DND-41 (cell line): ENCODE measurements at places on chromosomes 4 and X.
A peak's percentile ranks its signal among the peaks of the same experiment; 100 is the strongest.

DNA sequence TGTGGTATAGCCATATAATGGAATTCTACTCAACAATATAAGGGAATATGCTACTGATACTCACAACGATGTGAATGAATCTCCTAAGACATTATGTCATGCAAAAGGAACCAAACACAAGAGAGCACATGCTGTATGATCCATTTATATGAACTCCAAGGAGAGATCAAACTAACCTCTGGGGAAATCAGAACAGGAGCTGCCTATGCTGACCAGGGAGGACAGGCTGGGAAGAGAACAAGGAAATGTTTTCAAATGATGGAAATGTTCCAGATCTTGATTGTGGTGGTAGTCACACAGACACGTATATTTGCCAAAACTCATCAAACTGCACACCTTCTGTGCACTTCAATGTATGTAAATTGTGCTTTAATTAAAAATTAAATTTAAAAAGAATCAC is 175.3 kb downstream of the BCOR start:
- no peaks in the 10 kb centered on the region for H3K4me1 ChIP-seq
- no peaks in the 10 kb centered on the region for H3K27me3 ChIP-seq
- DNase-seq = no peak
- no peaks in the 10 kb centered on the region for H3K36me3 ChIP-seq
- H3K4me3 ChIP-seq = no peak overlapping the region
- H3K27ac ChIP-seq = no peak overlapping the region

DNA sequence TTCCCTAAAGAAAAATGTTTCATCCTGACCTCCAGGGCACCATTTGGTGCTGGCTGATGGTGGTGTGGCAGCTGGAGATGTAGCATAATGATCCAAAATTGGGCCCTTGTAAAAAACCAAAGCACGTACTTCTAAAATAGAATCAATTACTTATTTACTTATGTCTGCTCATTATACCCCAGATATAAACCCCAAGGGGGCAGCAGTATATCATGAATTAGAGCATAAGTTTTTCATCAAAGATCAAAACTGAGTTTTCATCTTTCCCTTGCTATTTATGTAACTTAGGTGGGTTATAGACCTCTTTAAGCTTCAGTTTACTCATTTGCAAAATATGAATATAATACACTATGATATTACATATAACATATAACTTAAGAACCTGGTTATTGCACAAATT is 241.1 kb downstream of the TACR3 start:
- no peaks in the 10 kb centered on the region for H3K36me3 ChIP-seq
- DNase-seq = no peak

- H3K27ac ChIP-seq = no peak overlapping the region
- peaks cover 19% of the 10 kb centered on the region for H3K4me1 ChIP-seq
- no peak for DNase-seq
- H3K27me3 ChIP-seq = no peaks in the 10 kb centered on the region
- peaks cover 7% of the 10 kb centered on the region for H3K36me3 ChIP-seq
Measured at GRCh38 chr4:110120506-110120905, 77.9 kb downstream of the ELOVL6 start.

DNA sequence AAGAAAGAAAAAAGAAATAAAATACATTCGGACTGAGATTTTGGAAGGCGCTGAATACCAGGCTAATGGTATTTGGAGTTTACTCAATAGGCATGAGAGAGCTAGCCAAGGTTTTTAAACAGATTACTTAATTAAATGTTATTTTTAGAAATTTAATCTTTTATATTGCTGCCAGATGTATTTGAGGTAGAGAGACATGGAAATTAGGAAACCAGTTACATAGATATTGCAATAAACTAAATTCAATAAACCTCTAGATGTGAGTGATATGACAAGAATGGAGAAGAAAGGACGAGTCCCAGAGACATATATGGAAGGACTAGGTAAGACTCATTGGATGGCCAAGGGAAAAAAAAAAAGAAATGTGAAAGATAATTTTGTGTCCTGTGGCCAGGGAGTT is 38.5 kb upstream of the IL13RA1 start:
- DNase-seq = no peak
- H3K4me3 ChIP-seq = no peak overlapping the region
- peaks cover 7% of the 10 kb centered on the region; the same call in 1 of the 2 replicates for H3K36me3 ChIP-seq
- H3K4me1 ChIP-seq = no peaks in the 10 kb centered on the region
- H3K27me3 ChIP-seq = no peaks in the 10 kb centered on the region
- no peak overlapping the region for H3K27ac ChIP-seq

GRCh38 chrX:65610040-65610439 is 57.4 kb upstream of the MSN start:
- H3K27ac ChIP-seq = no peak overlapping the region
- DNase-seq = no peak
- H3K27me3 ChIP-seq = no peaks in the 10 kb centered on the region

DNA sequence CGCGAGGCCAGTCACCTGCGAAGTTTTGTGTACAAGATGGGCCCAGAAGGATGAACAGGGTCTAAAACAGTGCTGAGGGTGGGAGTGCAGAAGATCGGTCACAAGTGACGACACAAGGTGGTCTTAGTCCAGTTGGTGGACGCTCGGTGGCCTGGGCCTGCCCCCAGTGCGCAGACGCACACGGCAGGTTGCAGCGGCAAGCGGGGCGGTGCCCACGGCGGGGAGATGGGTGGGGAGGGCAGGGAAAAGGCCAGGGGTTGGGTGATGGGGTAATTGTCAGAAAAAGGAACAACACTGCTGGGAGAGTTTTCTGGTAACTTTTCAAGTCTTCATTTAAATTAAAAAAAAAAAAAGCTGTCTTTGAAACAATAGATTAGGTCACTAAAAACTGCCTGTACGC is 1.0 kb upstream of the PRDX4 start:
- H3K27ac ChIP-seq = no peak overlapping the region
- H3K4me1 ChIP-seq = peaks cover 25% of the 10 kb centered on the region
- H3K4me3 ChIP-seq = no peak overlapping the region
- no peak for DNase-seq
- H3K27me3 ChIP-seq = no peaks in the 10 kb centered on the region
- H3K36me3 ChIP-seq = peaks cover 7% of the 10 kb centered on the region; the same call in 1 of the 2 replicates

- no peak overlapping the region for H3K4me3 ChIP-seq
- no peak for DNase-seq
- no peaks in the 10 kb centered on the region for H3K4me1 ChIP-seq
Measured at GRCh38 chrX:123336666-123337065, 152.6 kb downstream of the GRIA3 start.

DNA sequence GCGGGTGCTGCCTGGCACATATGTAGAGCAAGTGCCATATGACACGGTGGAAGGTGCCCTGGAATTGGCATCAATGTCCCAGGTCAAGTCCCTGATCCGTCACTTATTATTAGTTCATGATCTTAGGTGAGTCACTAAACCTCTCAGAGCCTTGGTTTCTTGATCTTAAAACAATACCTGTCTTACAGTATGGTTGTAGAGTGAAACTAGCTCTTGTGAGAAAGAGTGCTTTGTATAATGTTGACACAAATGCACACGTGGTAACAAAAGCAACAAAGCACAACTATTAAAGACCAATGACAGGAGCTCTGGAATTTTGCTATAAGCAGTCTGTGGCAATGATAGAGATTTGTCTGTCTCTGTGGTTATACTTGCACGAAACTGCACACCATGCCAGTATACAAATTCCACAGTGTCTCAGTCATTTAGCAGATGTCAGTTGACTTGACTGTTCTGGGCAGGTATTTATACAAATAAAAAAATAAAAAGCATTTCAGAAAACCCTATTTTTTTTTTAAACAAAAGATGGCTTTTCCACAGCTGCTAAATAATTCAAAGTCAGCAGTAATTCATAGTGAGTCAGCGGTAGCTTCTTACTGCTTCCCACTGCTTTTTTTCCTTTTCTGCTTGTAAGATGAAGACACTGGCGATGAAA is 19.7 kb upstream of the ACSL1 start:
- no peaks in the 10 kb centered on the region for H3K36me3 ChIP-seq
- no peak for DNase-seq
- no peak overlapping the region for H3K27ac ChIP-seq
- no peaks in the 10 kb centered on the region for H3K4me1 ChIP-seq

GRCh38 chr4:163195247-163195765 is 28.6 kb upstream of the NAF1 start:
- no peak overlapping the region for H3K4me3 ChIP-seq
- no peaks in the 10 kb centered on the region for H3K27me3 ChIP-seq
- H3K27ac ChIP-seq = no peak overlapping the region
- H3K36me3 ChIP-seq = no peaks in the 10 kb centered on the region

- DNase-seq = no peak
- no peaks in the 10 kb centered on the region for H3K27me3 ChIP-seq
- H3K36me3 ChIP-seq = no peaks in the 10 kb centered on the region
Measured at GRCh38 chrX:9651737-9652136, 113.9 kb downstream of the GPR143 start.

GRCh38 chr4:53997898-53998297 is 66.5 kb downstream of the CHIC2 start:
- DNase-seq = no peak
- H3K27me3 ChIP-seq = no peaks in the 10 kb centered on the region
- peaks cover 3% of the 10 kb centered on the region; the same call in 1 of the 2 replicates for H3K36me3 ChIP-seq
- no peak overlapping the region for H3K4me3 ChIP-seq
- no peaks in the 10 kb centered on the region for H3K4me1 ChIP-seq

DNA sequence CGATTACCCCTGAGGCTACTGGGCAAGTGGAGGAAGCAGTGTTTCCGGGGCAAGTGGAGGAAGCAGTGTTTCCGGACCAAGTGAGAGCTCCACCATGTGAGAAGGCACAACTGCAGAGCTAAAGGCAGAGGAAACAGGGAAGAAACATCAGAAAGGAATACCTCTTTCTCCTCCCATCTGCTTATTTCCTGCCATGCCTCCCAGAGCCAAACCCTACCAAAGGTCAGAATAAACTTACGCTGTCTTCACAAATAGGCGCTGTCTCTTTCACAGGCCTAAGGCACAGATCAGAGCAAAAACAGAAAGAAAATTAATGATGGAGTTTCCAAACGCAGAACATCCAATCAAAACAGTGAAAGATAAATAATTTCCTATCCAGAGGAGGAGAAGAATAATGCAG is 153.0 kb downstream of the ATOH1 start:
- H3K4me3 ChIP-seq = no peak overlapping the region
- no peaks in the 10 kb centered on the region for H3K36me3 ChIP-seq
- DNase-seq = no peak
- no peaks in the 10 kb centered on the region for H3K27me3 ChIP-seq

DNA sequence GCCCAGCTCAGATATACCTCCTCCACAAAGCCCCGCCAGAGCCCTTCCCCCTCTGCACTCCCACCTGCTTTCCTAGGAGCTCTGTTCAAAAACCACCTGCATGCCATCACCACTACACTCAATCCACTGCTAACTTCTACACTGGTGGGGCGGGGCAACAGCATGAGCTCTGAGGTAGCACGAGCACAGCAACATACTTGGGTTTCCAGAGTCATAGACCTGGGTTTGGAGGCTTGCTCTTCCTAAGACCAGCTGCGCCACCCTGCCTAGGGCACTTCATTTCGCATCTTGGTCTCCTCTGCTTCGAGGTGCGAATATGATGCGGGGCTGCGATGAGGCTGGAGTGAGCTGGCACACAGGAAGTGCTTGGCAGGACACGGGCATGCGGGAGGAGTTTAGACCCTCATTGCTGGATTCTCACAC is 3.6 kb downstream of the SASH3 start:
- no peaks in the 10 kb centered on the region for H3K27me3 ChIP-seq
- H3K4me3 ChIP-seq = peak overlapping the region; percentile 87
- peaks cover 80% of the 10 kb centered on the region for H3K36me3 ChIP-seq
- H3K4me1 ChIP-seq = peaks cover 71% of the 10 kb centered on the region
- peak overlapping the region; percentile 98 for H3K27ac ChIP-seq
- peak; percentile 58 for DNase-seq

DNA sequence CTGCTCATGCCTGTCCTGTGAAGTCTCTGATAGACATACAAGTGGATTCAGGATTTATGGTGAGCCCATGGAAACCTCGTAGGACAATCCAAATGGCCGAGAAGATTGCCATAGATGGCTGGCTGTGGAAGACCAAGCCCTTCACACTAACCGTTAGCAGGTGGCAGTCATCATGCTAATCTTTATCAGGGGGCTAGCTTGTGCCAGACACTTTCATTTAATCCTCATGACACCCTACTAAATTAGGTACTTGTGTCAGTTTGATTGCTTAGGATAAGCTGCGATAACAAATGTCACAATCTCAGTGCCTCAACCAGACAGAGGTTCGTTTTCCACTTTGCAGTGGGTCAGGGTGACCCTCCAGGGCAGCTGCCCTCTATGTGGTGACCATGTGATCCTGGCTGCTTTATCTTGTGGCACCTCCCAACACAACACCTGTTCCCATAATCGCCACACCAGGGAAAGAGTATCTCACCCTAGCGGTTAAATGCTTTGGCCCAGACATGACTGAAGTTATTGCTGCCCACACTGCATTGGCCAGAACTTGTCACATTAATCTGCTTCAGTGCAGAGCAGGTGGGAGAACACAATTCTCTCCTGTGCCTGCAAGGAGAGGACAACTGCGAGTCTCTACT is 60.8 kb downstream of the REPS2 start:
- no peak overlapping the region for H3K4me3 ChIP-seq
- peaks cover 4% of the 10 kb centered on the region for H3K27me3 ChIP-seq
- no peaks in the 10 kb centered on the region for H3K4me1 ChIP-seq
- H3K27ac ChIP-seq = no peak overlapping the region
- peak; percentile 6 for DNase-seq
- no peaks in the 10 kb centered on the region for H3K36me3 ChIP-seq

DNA sequence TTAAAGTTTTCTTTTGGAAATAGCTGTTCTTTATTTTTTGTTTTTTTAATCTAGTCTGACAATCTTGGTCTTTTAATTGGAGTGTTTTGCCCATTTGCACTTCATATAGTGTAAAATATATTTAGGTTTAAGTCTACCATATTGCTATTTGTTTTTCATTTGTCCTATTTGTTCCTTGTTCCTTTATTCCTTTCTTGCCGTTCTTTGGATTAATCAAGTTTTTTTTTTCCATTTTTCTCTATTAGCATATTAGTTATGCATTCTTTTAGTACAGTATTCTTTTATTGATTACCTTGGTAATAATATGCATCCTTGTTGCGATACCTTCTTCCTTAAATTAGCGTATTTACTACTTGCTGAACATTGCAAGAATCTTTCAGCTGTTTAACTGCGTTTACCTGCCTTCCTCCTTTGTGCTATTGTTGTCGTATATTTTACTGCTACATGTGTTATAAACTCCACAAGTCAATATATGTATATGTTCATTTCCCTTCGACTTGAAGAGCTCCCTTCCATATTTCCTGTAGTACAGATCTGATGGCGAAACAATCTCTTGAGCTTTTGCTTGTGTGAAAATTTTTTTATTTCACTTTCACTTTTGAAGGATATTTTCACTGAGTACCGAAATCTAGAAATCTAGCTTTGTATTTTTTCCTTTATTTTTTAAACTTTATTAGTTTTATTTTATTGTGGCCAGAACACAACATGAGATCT is 23.9 kb upstream of the RNF212 start:
- H3K4me1 ChIP-seq = peaks cover 14% of the 10 kb centered on the region
- no peak overlapping the region for H3K4me3 ChIP-seq
- H3K27me3 ChIP-seq = no peaks in the 10 kb centered on the region
- DNase-seq = no peak
- H3K27ac ChIP-seq = peak overlapping the region; percentile 33; the same call in 1 of the 2 replicates
- H3K36me3 ChIP-seq = no peaks in the 10 kb centered on the region
